NCI-H2227 treated with DMSO at 0.1 percent for 48 hours (cell line): ENCODE measurements at places on chromosomes 11 and 22.

- peak; percentile 12 for DNase-seq
Measured at GRCh38 chr11:120932305-120932915, 91.5 kb upstream of the TBCEL start.

GRCh38 chr11:126592496-126593410 lies 237.3 kb downstream of the ST3GAL4 start:
- DNase-seq = peak; percentile 30

DNA sequence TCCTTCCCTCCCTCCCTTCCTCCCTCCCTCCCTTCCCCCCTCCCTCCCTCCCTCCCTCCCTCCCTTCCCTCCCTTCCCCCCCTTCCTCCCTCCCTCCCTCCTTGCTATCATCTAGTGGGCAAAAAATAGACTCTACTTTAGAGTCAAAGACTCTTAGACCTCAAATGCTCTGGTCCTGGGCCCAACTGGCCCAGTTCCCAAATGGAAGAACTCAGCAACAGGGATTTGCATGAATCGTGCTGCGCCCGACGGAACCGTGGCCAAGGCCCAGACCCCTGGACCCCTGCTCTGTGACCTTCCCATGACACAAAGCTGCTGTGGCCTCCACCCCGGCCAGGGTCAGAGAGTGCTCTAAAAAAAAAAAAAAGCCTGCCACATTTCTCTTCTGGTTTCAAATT lies 97.4 kb downstream of the WNT7B start:
- no peak for DNase-seq

- DNase-seq = no peak
Measured at GRCh38 chr22:50523806-50524675, 1.4 kb downstream of the SCO2 start.

DNA sequence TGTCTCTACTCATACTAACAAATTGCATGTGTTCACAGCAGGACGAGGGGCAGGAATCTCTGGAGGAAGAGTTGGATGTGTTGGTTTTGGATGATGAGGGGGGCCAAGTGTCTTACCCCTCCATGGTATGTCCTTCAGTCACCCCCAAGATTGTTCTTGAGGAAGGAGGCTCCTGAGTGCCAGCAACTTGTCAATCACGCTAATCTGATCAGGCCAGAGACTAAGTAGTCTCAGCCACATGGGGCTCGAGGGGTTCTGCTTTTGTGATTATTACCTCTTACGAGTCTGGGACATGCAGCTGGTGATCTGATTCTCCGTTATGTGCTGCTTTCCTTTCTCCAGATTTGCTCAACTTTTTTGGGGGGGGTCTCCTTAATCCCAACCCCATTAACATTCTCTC lies 54.3 kb downstream of the CTNND1 start:
- no peak for DNase-seq

DNA sequence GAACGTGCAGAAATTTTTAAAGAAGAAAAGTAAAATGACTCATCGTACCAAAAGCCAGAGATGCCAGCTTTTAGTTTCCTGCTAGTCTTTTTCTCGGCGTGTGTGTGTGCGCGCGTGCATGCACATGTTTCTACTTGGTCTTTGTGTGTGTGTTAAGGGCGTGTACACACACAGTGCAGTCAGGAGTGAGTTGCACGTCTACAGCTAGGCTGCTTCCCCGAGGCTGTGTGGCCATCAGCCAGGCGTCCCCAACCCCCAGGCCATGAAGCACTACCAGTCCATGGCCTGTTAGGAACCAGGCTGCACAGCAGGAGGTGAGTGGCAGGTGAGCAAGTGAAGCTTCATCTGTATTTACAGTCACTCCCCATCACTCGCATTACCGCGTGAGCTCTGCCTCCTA lies 36.4 kb downstream of the KCNQ1 start:
- no peak for DNase-seq

- no peak for DNase-seq
Measured at GRCh38 chr22:47144791-47145425, 382.5 kb downstream of the TBC1D22A start.

GRCh38 chr11:6067502-6067901 lies 36.9 kb upstream of the OR56A1 start:
- no peak for DNase-seq

DNA sequence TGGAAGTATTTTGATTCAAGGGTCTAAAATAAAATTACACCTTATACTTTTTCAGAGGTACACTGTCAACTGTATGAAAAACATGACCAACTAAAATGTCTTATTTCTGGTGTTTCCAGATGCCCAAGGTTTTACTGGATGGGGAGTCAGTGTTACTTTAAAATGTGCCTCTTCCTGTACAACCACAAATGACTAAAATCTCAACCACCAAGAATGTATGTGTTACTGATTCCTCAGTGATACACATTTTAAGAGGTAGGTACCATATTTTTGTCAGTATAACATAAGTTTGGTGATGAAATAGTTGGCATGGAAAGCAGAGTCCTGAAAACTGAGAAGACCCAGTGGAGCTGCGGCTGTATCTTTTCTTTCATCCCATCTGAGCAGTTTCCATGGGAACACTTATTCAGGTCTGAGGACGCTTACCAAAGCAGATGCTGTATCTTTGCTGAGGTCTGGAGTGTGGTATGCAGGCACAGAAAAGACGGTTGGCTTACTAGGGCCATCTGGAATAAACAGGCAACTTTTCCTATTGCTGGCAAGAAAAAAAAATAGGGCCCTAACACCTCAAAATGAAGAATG lies 21.2 kb upstream of the TP53AIP1 start:
- DNase-seq = no peak

DNA sequence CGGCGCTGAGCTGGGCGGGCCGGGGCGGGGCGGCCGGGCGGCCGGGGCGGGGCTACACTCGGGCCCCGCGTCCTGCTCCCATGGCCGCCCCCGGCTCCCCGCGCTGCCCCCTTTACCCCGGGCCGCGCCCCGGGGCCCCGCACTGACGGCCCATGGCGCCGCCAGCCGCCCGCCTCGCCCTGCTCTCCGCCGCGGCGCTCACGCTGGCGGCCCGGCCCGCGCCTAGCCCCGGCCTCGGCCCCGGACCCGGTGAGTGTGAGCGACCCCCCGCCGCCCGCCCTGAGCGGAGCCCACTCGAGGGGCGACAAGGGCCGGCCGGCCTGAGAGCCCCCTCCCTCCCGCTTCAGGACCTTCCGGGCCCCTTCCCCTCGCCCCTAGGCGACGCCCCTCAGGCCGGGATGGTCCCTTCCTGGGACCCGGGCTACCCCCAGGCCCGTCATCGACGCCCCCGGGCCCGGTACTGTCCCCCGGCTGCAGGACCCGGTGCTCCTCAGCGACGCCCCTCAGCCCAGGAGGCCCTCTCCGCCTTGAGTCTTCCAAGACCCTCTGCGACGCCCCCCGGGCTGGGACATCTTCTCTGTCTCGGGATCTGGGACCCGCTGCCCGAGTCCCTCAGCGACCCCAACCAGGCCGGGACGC lies at the start of gene KREMEN1:
Gene KREMEN1, plus strand, starts transcription at position 57 of the 639 bp plus-strand sequence. Its CDS starts 96 bp downstream, at position 153.
- DNase-seq = no peak
